ENCODE measurements at places on chromosomes 12 and 14.

DNA sequence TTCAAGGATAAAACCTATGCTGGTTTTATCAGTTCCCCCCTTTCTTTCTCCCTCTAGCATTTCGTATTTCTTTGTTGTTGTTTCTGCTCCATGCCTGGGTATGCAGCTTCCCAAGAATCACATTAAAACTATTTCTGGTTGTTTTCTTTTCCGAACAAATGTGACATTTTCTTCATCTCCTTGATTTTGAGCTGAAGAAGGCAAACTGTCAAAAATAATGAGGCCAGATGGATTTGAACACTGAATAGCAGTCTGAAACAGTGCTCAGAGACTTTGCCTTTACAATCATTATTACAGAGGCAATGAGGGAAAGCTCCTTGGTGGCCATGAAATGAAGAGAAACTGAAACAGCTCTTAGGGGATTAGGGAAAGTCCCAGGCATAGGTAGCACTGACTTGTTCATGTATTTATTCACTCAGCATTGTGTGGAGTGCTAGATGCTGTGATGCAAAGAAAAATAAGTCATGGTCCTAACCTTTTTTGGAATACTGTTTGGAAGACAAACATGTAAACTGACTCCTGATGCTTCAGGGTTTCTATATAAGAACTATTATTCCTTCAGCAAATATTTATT is 319.5 kb downstream of the FUT8 start:
- peak; percentile 21 for DNase-seq

GRCh38 chr14:75831455-75831854 is 150.3 kb downstream of the TGFB3 start:
- DNase-seq: no peak

- DNase-seq: no peak
These were observed 38.2 kb upstream of the TMX1 start for GRCh38 chr14:51201890-51202289.

DNA sequence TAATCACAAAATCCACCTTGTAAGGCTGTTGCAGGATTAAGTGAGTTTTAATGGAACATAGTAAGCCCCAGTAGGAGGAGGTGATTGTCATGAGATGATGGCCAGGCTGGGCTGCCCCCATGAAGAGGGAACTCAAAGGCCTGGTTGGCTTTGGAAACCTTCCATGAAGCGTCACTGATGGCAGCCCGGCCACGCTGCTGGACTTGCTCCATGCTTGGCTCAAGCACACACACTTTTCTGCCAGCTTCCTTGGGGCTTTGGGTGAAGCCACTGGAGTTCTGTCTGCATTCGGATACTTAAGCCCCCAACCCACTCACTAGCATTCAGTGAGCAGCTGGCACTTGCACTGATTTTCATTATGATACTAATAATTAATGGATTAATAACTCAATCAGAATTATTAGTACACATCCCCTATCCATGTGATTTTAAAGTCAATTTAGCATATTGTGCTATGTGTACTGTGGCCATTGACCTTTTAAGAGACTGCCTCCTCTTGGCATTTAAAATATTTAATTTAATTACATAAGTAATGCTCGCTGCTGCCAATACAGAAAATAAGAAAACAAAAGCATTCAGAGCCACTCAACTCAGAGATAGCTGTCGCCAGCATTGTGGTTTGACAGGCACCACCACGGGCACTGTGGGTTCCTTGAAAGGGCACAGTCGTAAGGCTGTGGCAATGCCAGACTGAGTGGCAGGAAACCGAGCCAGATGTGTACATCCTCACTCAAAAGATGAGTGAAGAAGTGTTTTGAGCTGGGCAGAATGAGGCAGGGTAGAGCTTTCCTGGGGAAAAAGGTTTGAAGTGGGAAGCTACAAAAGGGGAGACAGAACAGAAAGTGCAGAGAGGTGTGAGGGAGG is 15.9 kb downstream of the KRT85 start:
- DNase-seq: no peak

DNA sequence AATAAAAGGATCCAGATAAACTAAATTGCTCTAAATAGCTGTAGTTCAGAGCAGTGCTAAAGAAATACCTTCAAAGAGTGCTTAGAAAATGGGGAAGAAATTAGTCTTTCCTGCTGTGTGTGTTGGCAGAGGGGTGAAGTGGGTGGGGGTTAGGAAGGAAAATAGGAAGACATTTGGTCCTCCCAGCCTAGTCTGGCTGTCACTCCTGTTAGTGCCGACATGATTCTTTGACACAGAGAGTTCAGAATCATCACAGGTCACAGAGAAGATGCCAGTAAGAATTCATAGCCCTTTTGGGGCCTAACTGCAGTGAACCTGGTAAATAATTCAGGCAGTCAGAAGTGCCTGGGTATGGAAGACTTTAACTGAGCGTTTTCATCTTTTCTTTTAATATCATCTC is 74.8 kb downstream of the FLRT2 start:
- no peak for DNase-seq

DNA sequence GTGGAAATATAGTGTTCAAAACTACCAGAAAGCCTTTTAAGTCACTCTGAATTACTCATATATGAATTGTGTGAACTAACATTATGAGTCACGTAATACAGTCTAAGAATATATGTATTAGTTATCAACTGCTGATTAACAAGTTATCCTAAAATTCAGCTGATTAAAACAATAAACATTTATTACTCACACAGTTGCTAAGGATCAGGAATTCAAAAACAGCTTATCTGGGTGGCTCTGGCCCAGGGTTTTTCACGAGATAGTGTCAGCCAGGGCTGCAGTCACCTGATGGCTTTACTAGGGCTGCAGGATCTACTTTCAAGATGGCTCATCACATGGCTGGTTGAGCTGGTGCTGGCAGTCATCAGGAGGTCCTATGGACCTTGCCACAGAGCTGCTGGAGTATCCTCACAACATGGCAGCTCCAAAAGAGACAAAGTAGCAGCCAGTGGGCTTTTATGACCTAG is 36.5 kb downstream of the CORO1C start:
- no peak for DNase-seq

GRCh38 chr14:57277062-57277461 is 8.3 kb downstream of the AP5M1 start:
- DNase-seq: no peak

DNA sequence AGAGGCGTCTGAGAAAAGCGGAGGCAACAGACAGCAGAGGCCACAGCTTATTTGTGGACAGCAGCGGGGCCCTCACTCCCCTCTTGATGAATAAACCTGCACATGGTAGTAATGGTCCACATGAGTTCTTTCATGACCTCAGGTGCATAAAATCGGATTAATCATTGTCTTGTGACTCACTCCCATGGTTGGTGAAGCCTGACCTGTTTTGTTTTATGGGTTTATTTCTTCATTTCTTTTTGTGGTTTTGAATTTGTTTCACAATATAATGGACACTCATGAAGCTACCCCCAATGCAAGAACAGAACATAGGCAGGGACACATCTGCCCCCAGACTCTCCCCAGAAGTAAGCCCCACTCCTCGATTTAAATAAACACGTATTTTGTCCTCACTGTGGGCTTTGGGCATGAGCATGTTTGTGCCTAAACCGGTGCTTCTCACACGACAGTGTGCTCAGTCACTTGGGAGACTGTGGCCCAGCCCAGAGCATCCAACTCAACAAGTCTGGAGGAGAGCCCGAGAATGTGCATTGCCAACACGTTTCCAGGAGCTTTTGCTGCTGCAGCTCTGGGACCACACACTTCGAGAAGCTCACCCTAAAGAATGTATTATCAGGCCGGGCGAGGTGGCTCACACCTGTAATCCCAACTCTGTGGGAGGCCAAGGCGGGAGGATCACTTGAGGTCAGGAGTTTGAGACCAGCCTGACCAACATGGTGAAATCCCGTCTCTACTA is 116.1 kb downstream of the SCARB1 start:
- no peak for DNase-seq

GRCh38 chr14:24984846-24985589 is 64.9 kb downstream of the STXBP6 start:
- DNase-seq: no peak

GRCh38 chr14:102315121-102315520 is 4.4 kb upstream of the ZNF839 start:
- no peak for DNase-seq

GRCh38 chr12:57452181-57452936 is 2.7 kb upstream of the INHBE start:
- no peak for DNase-seq

DNA sequence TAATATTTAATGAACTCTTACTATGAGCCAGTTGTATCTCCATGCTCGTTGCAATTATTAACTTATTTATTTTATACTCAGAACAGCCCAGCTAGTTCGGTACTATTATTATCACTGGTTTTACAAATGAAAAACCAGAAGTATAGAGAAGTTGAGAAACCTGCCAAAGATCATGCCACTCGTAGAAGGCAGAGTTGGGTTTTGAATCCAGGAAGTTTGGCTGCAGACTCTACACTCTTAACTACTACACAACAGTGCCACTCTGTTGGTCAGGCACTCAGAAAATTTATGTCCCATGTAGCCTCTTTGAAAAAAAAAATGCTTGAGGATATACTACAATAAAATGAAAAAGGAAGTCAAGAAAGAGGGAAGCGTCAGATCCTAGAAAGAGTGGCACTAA is 71.5 kb upstream of the ARID2 start:
- no peak for DNase-seq

- DNase-seq: no peak
These were observed 388.5 kb downstream of the TMEM121 start for GRCh38 chr14:105914738-105915385.

Data from GM12892 (cell line).